Cardiac muscle cell (in vitro differentiated cells and primary cell): ENCODE measurements at places on chromosomes 6 and 20. TPM values are rescaled to one million over a fixed set of nuclear protein-coding genes. Genes with fewer than 3 reads are reported as not detected.
A peak's percentile ranks its signal among the peaks of the same experiment; 100 is the strongest.

Gene RAB44
- not detected in 2 replicates for total RNA-seq

Gene BPHL
- 27.2 and 34.8 TPM in 2 replicates for total RNA-seq

DNA sequence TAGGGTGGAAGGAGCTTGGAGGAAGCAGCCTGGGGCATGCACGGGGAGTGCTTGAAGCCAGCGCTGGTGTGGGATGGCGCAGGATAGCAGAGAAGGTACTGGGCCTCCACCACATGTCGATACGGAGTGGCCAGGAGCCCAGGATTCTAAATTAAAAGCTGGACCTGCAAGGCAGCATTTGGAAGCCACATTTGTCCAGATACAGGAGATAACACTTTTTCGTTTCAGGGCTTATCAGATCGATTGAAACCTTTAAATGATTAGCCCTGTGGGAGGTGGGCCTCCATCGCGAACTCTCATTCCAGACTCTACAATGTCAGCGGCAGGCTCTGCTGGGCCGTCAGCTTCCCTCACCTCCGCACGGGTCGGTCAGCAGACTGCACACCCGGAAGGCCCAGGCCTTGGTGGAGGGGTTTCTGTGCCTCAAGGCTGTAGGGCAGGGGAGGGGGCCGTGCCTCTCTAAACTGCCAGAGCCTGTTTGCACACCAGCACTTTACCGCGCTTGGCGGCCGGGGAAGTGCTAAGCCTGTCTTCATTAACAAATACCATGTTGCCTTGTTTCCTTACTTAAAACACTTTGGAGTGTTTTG is 17.9 kb downstream of the EDN3 start:
- peaks cover 41% of the 10 kb centered on the region for H3K27me3 ChIP-seq
- H3K4me1 ChIP-seq = no peaks in the 10 kb centered on the region
- no peak overlapping the region for H3K27ac ChIP-seq
- no peaks in the 10 kb centered on the region for H3K36me3 ChIP-seq
- no peak overlapping the region for H3K4me3 ChIP-seq
- DNase-seq = no peak

Gene IL17F
- total RNA-seq = not detected in 2 replicates

- H3K36me3 ChIP-seq = no peaks in the 10 kb centered on the region
- no peak overlapping the region for H3K4me3 ChIP-seq
- H3K27ac ChIP-seq = no peak overlapping the region
- no peaks in the 10 kb centered on the region for H3K4me1 ChIP-seq
- no peak for DNase-seq
- no peaks in the 10 kb centered on the region for H3K27me3 ChIP-seq
Observed at GRCh38 chr6:117506180-117506835, 23.8 kb downstream of the DCBLD1 start.

DNA sequence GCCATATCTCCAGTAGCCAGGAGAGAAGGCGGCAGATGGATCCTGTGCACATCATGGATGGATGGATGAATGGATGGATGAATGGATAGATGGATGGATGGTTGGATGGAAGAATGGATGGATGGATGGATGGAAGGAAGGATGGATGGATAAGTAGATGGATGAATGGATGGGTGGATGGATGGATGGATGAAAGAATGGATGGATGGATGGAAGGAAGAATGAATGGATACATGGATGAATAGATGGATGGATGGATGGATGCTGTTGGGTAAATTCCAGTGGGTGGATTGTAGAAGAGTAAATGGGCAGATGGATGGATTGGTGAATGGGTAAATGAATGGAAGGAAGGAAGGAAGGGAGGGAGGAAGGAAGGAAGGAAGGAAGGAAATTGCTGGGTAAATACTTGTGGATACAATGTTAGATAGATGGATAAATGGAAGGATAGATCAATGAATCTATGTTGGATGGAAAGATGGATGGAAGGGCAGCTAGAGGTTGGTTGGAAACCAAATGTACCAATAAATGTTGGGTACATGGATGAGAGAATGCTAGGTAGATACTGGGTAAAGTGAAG is 19.5 kb downstream of the PTGIS start:
- no peaks in the 10 kb centered on the region for H3K27me3 ChIP-seq
- no peaks in the 10 kb centered on the region for H3K36me3 ChIP-seq
- peaks cover 8% of the 10 kb centered on the region for H3K4me1 ChIP-seq
- H3K4me3 ChIP-seq = no peak overlapping the region

DNA sequence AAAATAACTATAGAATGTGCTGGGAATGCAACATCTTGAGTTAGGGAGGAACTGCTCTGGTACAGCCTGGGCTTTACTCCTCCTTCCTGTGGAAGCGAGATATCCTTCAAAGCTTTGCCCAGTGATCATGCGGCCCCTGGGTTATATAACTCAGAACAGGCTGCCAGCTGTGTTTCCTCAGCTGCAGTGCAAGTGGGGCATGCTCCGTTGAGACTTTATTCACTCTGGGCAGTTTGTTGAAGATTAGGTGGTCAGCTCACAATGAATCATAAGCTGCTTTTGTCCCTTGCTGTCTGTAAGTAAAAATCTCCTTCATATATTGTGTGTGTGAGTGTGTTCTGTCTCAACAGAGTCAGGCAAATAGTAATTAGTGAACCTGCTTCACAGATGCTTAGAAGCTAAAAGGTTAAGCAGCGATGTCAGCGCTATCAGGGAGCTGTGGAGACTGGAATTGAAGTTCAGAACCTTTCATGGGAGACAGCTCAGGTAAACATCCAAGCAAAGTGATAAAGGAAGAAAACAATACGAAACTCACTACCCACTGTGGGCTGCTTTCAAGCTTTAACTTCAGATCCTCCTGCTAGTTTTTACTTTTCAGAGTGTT is 688.4 kb downstream of the HTR1B start:
- no peak overlapping the region for H3K4me3 ChIP-seq
- no peaks in the 10 kb centered on the region for H3K36me3 ChIP-seq
- peak; percentile 18 for DNase-seq
- no peaks in the 10 kb centered on the region for H3K27me3 ChIP-seq
- peaks cover 16% of the 10 kb centered on the region for H3K4me1 ChIP-seq

Gene CCN6
- not detected in 2 replicates for total RNA-seq

Gene CDSN
- total RNA-seq = not detected in 2 replicates

Gene TAF11
- total RNA-seq = 25.8 and 30.3 TPM in 2 replicates

Gene TXNDC5
- 73.1 and 104 TPM in 2 replicates for total RNA-seq

- no peaks in the 10 kb centered on the region for H3K27me3 ChIP-seq
- H3K27ac ChIP-seq = no peak overlapping the region
- H3K36me3 ChIP-seq = no peaks in the 10 kb centered on the region
- no peak for DNase-seq
- no peaks in the 10 kb centered on the region for H3K4me1 ChIP-seq
Observed at GRCh38 chr6:26304213-26304796, 60.7 kb upstream of the BTN3A2 start.

DNA sequence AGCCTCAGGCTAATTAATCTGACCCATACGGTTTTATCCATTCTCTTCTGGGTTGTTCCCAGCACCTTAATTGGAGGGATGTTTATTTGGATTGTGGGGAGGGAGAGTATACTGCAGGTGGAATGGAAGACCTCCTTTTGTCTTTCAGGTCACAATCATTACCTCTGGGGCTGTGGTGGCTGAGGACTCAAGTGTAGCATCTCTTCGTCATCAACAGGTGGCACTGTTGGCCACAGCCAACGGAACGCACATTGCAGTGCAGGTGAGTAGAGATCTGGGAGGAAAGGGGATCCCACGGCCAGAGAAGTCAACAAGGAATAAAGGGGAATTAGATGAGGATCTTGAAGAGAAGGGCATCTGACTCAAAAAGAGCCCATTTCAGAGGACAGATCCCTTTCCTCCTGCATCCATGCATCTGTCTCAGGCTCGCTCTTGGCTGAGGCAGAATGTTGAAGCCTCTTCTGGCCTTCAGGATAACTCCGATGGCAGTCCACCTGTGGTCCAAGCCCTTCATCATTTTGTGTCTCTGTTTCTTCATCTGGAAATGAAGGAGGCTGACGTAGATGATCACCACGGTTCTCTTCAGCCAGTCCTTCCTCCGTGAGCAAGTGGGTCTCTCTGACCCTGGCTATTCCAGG is 3.2 kb upstream of the DEF6 start:
- H3K4me3 ChIP-seq = no peak overlapping the region
- peak; percentile 52 for DNase-seq
- no peak overlapping the region for H3K27ac ChIP-seq
- H3K4me1 ChIP-seq = peaks cover 5% of the 10 kb centered on the region
- peaks cover 19% of the 10 kb centered on the region for H3K36me3 ChIP-seq

Gene PROKR2
- not detected in 2 replicates for total RNA-seq

Gene EYA4
- total RNA-seq = 0.03 TPM in 1 of 2 replicates, not detected in the other

DNA sequence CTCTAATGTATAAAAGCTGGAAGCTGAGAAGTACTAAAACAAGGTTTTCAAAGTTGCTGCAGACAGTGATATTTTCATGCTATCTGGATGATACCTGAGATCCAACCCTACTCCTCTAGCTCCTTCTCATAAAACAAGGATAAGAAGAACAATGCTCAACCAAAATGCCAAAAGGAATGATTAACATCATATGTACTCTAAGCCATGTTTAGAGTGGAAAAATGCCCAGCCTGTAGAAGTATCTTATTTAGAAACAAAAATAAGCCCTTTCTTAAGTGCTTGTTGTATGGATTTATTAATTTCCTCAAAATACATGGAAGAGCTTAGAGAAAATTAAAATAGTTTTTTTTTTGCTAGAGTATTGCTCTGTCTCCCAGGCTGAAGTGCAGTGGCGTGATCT is 23.7 kb downstream of the ECHDC1 start:
- no peak overlapping the region for H3K27ac ChIP-seq
- H3K27me3 ChIP-seq = no peaks in the 10 kb centered on the region
- no peak overlapping the region for H3K4me3 ChIP-seq
- DNase-seq = no peak

- H3K4me3 ChIP-seq = no peak overlapping the region
- DNase-seq = peak; percentile 41
- H3K27ac ChIP-seq = no peak overlapping the region
- H3K27me3 ChIP-seq = no peaks in the 10 kb centered on the region
- H3K36me3 ChIP-seq = no peaks in the 10 kb centered on the region
Observed at GRCh38 chr6:151136141-151136755, 103.5 kb upstream of the AKAP12 start.

Gene PRR18
- 0.12 and 0.92 TPM in 2 replicates for total RNA-seq

Gene IRF4
- total RNA-seq = not detected in 2 replicates

GRCh38 chr6:36563237-36563927 is 16.1 kb upstream of the STK38 start:
- no peaks in the 10 kb centered on the region for H3K27me3 ChIP-seq
- no peaks in the 10 kb centered on the region for H3K36me3 ChIP-seq

- no peak for DNase-seq
- H3K27me3 ChIP-seq = no peaks in the 10 kb centered on the region
- H3K27ac ChIP-seq = no peak overlapping the region
- peaks cover 18% of the 10 kb centered on the region for H3K4me1 ChIP-seq
- H3K36me3 ChIP-seq = no peaks in the 10 kb centered on the region
Observed at GRCh38 chr6:33719326-33719987, 8.0 kb upstream of the UQCC2 start.

DNA sequence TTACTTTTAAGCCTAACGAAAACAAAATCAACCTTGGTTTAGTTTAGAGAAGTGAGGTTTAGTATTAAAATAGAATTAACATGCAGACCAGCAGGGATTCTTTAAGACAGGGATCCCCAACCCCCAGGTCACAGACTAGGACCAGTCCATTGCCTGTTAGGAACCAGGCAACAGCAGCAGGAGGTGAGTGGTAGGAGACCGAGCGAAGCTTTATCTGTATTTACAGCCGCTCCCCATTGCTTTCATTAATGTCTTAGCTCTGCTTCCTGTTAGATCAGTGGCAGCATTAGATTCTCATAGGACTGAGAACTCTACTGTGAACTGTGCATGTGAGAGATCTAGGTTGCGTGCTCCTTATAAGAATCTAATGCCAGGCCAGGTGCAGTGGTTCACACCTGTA is 225.9 kb downstream of the NKAIN2 start:
- no peak for DNase-seq
- no peak overlapping the region for H3K4me3 ChIP-seq
- no peaks in the 10 kb centered on the region for H3K27me3 ChIP-seq
- H3K36me3 ChIP-seq = no peaks in the 10 kb centered on the region

DNA sequence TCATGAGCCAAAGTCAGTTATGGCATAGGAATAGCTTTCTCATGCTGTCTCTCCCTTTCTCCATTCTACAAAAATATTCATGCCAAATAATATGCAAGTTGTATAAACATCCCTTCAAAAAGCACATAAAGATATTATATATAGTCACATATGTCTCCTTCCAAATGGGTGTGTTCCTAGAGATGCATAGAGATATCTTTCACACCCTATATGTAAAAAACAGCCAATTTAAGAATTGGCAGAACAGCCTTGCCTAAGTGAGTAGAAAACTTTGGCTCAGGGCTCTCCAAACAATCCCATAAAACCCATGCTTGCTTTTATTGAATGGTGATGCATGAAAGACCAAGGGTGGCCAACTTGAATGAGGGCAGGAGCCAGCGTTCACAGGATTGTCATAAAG is 274.7 kb upstream of the SUPT3H start:
- DNase-seq = no peak
- no peak overlapping the region for H3K27ac ChIP-seq
- H3K4me1 ChIP-seq = no peaks in the 10 kb centered on the region
- no peaks in the 10 kb centered on the region for H3K36me3 ChIP-seq
- H3K4me3 ChIP-seq = no peak overlapping the region

Gene SNX21
- 109 and 270 TPM in 2 replicates for total RNA-seq

GRCh38 chr20:33680686-33681085 is 5.5 kb downstream of the E2F1 start:
- H3K4me3 ChIP-seq = no peak overlapping the region
- no peaks in the 10 kb centered on the region for H3K27me3 ChIP-seq
- H3K36me3 ChIP-seq = no peaks in the 10 kb centered on the region
- H3K4me1 ChIP-seq = peaks cover 9% of the 10 kb centered on the region
- peak; percentile 26 for DNase-seq
- no peak overlapping the region for H3K27ac ChIP-seq

GRCh38 chr6:142773859-142774648 is 170.9 kb downstream of the HIVEP2 start:
- no peak overlapping the region for H3K27ac ChIP-seq
- no peaks in the 10 kb centered on the region for H3K4me1 ChIP-seq
- peaks cover 17% of the 10 kb centered on the region for H3K36me3 ChIP-seq
- no peak overlapping the region for H3K4me3 ChIP-seq
- no peaks in the 10 kb centered on the region for H3K27me3 ChIP-seq

- H3K27me3 ChIP-seq = no peaks in the 10 kb centered on the region
- H3K4me3 ChIP-seq = no peak overlapping the region
Observed at GRCh38 chr6:158686791-158687381, 37.0 kb downstream of the SYTL3 start.

GRCh38 chr20:58990651-58991445 is 9.8 kb downstream of the NELFCD start:
- no peak overlapping the region for H3K4me3 ChIP-seq
- no peak overlapping the region for H3K27ac ChIP-seq
- no peaks in the 10 kb centered on the region for H3K27me3 ChIP-seq
- no peak for DNase-seq
